Epithelial cell of umbilical artery (primary cell): ENCODE measurements at places on chromosomes 11 and 22. TPM values are rescaled to one million over a fixed set of nuclear protein-coding genes. Genes with fewer than 3 reads are reported as not detected.

Gene ARSA
- 10.2 and 10.7 TPM in 2 replicates for total RNA-seq

Gene PICK1
- total RNA-seq = 5.8 and 17.8 TPM in 2 replicates

Gene NRGN
- total RNA-seq = 0.32 and 0.91 TPM in 2 replicates

Gene CARNS1
- total RNA-seq = 0.15 and 0.32 TPM in 2 replicates

Gene C1QTNF5
- 82.5 and 90.6 TPM in 2 replicates for total RNA-seq

Gene TMA7B
- not detected in 2 replicates for total RNA-seq

Gene TLCD5
- 5.5 and 9.3 TPM in 2 replicates for total RNA-seq

Gene CSF2RB
- 15.6 and 19.1 TPM in 2 replicates for total RNA-seq

Gene TXNRD2
- total RNA-seq = 220 and 237 TPM in 2 replicates

Gene SOX10
- not detected in 2 replicates for total RNA-seq

Gene ANO5
- 4.9 and 6.2 TPM in 2 replicates for total RNA-seq

Gene KRTAP5-11
- not detected in 2 replicates for total RNA-seq

Gene MYBPC3
- not detected in 2 replicates for total RNA-seq

Gene CNGA4
- total RNA-seq = under 0.01 TPM in 1 of 2 replicates, not detected in the other

Gene MAPK11
- 10.5 and 17.9 TPM in 2 replicates for total RNA-seq

Gene ZNRD2
- total RNA-seq = 37.5 and 92.2 TPM in 2 replicates

Gene LSP1
- total RNA-seq = 0.32 TPM in 1 of 2 replicates, not detected in the other

Gene TMPRSS5
- not detected in 2 replicates for total RNA-seq

Gene FAM89B
- 15.9 and 19.8 TPM in 2 replicates for total RNA-seq

Gene MRGPRX3
- total RNA-seq = not detected in 2 replicates

Gene DEFB131B
- not detected in 2 replicates for total RNA-seq

Gene CENATAC
- total RNA-seq = 8.8 and 20.8 TPM in 2 replicates

Gene ZW10
- total RNA-seq = 25.3 and 28.1 TPM in 2 replicates

Gene CCDC116
- total RNA-seq = 0.15 TPM in 1 of 2 replicates, not detected in the other

Gene SART1
- total RNA-seq = 33.5 and 74.5 TPM in 2 replicates

Gene ART1
- not detected in 2 replicates for total RNA-seq

Gene NAALAD2
- total RNA-seq = 0.32 and 0.61 TPM in 2 replicates

Gene SLC35F2
- total RNA-seq = 94.5 and 120 TPM in 2 replicates

Gene SCN4B
- total RNA-seq = under 0.01 and 0.15 TPM in 2 replicates

Gene KCNE3
- 0.32 and 1.2 TPM in 2 replicates for total RNA-seq

Gene SLC25A18
- not detected in 2 replicates for total RNA-seq

Gene CFAP300
- 0.61 TPM in 1 of 2 replicates, not detected in the other for total RNA-seq

Gene AIFM3
- 0.32 and 0.46 TPM in 2 replicates for total RNA-seq

Gene CEND1
- total RNA-seq = 0.32 TPM in 1 of 2 replicates, not detected in the other

Gene OR5A1
- total RNA-seq = not detected in 2 replicates

Gene RNASEH2C
- 77.0 and 111 TPM in 2 replicates for total RNA-seq

Gene DLG2
- 0.32 and 0.91 TPM in 2 replicates for total RNA-seq

Gene CD3G
- total RNA-seq = not detected in 2 replicates

Gene SCT
- not detected in 2 replicates for total RNA-seq

Gene MGAT3
- under 0.01 TPM in 1 of 2 replicates, not detected in the other for total RNA-seq

Gene RAD9A
- 5.2 TPM in 2 replicates for total RNA-seq

Gene NLRP6
- not detected in 2 replicates for total RNA-seq

Gene PANX3
- total RNA-seq = not detected in 2 replicates

Gene CASP4
- total RNA-seq = 161 and 167 TPM in 2 replicates

Gene OR8G1
- not detected in 2 replicates for total RNA-seq
